Body of pancreas (tissue), 4 donors: ENCODE measurements at places on chromosomes 4 and X. TPM values are rescaled to one million over a fixed set of nuclear protein-coding genes. Genes with fewer than 3 reads are reported as not detected.

DNA sequence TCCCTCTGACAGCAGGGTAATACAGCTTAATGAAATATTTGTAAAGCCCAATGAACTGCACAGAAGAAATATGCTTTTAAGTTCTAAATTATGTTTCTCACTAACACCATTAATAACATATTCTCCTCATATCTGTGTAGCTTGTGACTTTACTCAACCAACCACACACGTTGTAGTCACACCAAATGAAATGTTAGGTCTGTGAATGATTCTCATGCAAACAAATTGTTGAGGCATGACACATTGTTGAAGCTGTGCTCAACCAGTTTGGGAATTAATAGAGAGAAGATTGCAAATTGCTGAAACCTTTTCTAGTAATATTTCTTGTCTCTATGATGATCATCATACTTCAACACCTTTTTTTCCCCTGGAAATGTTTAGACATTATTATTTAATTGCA, 645.9 kb downstream of the PCDH7 start:
- no peak overlapping the region for H3K4me3 ChIP-seq
- no peaks in the 10 kb centered on the region for H3K4me1 ChIP-seq
- no peaks in the 10 kb centered on the region for H3K36me3 ChIP-seq
- H3K27me3 ChIP-seq = no peaks in the 10 kb centered on the region
- no peak overlapping the region for H3K27ac ChIP-seq

DNA sequence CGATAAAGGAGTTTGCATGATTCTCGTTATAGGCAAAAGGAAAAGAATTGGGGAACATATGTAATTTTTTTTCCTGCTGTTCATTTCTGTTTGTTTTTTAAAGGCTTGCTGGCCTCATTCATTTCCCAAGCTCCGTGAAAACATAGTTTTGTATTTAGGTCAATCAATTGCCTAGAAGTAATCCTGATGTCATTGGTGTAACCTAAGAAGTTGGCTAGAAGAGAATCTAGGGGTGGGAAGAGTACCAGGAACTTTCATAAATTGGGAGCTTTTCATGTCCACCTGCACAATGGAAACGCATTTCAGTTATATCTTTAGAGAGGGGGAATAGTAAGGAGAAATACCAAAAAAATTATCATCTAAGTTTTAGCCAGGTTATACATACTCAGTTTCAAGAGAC, 3.8 kb downstream of the RAPGEF2 start:
- H3K27ac ChIP-seq = peak overlapping the region; percentile 39
- DNase-seq = no peak
- peaks cover 38% of the 10 kb centered on the region for H3K4me1 ChIP-seq
- no peaks in the 10 kb centered on the region for H3K27me3 ChIP-seq

DNA sequence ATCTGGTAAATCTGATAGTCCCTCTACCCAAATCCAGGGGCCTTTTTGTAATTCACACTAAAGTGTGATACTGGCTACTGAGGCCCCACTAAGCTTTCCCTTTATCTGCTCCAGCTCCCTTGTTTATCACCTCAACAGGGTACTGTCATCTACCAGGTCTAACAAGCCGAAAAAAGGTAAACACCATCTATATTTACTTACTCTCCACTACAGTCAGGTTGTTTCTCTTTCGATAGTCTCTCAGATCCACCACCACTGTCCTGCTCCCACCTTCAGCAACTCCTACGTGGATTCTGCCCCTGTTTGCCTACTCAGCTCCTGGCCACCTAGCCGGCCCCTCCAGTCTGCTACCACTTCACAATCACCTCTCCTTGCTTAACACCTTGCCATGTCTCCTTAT, 3.3 kb downstream of the ITIH6 start:
- H3K36me3 ChIP-seq = no peaks in the 10 kb centered on the region
- no peaks in the 10 kb centered on the region for H3K27me3 ChIP-seq
- DNase-seq = no peak
- H3K27ac ChIP-seq = no peak overlapping the region
- H3K4me3 ChIP-seq = no peak overlapping the region

GRCh38 chr4:15145709-15146108, 143.4 kb downstream of the CPEB2 start:
- H3K36me3 ChIP-seq = no peaks in the 10 kb centered on the region
- DNase-seq = no peak
- H3K4me1 ChIP-seq = peaks cover 12% of the 10 kb centered on the region
- no peaks in the 10 kb centered on the region for H3K27me3 ChIP-seq
- H3K27ac ChIP-seq = no peak overlapping the region
- no peak overlapping the region for H3K4me3 ChIP-seq

MAP3K15 gene
- total RNA-seq = 0.26 TPM

- H3K4me3 ChIP-seq = no peak overlapping the region
- no peak for DNase-seq
- H3K27me3 ChIP-seq = no peaks in the 10 kb centered on the region
- H3K36me3 ChIP-seq = no peaks in the 10 kb centered on the region
- no peak overlapping the region for H3K27ac ChIP-seq
- no peaks in the 10 kb centered on the region for H3K4me1 ChIP-seq
Measured at GRCh38 chr4:185370268-185370949, 25.3 kb downstream of the LRP2BP start.

GRCh38 chr4:84648863-84649647, 66.1 kb downstream of the CDS1 start:
- H3K36me3 ChIP-seq = no peaks in the 10 kb centered on the region
- no peak overlapping the region for H3K27ac ChIP-seq
- H3K4me3 ChIP-seq = no peak overlapping the region
- no peak for DNase-seq
- no peaks in the 10 kb centered on the region for H3K4me1 ChIP-seq

RNF128 gene
- 20.4 TPM for total RNA-seq

GRCh38 chrX:21831496-21831895, 7.9 kb upstream of the MBTPS2 start:
- no peaks in the 10 kb centered on the region for H3K4me1 ChIP-seq
- H3K27ac ChIP-seq = no peak overlapping the region
- no peaks in the 10 kb centered on the region for H3K27me3 ChIP-seq
- H3K36me3 ChIP-seq = no peaks in the 10 kb centered on the region
- no peak overlapping the region for H3K4me3 ChIP-seq

- no peak for DNase-seq
- H3K4me3 ChIP-seq = no peak overlapping the region
- no peaks in the 10 kb centered on the region for H3K36me3 ChIP-seq
Measured at GRCh38 chr4:74012130-74012529, 13.7 kb upstream of the CXCL5 start.

DNA sequence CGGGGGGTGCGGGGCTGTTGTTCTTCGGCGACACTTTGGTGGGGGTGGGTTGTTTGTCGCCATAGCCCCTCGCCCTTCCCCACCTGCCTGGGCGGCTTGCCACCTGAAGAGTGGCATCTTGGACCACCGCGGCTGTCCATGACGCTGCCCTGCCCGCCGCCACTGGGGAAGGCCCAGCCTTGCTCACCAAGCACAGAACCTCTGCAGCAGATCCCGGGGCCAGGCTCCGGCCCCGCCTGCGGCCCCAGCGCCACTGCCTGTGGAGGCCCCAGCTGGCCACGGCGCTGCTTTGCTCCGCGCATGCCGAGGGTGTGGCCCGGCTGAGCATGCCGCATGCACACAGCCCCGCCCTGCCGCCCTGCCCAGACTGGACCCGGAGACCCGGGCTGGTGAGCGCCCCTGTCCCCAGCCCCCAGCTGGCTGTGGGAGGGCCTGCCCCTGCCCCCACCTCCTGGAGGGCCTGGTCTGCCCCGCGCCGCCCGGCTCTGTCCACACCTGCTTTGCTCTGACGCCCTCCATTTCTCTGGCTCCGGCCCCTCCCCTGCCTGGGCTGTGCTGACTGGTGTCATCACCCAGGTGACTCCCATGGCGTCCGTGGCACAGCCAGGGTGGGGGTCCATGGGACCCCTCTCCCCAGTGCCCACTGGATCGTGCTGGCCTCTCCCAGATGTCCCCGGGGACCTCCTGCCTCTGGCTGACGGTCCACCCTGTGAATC, 5.3 kb downstream of the NAT8L start:
- H3K4me3 ChIP-seq = no peak overlapping the region
- no peak for DNase-seq
- peaks cover 26% of the 10 kb centered on the region for H3K4me1 ChIP-seq

GRCh38 chr4:159250751-159251325, 148.0 kb downstream of the RAPGEF2 start:
- DNase-seq = no peak
- H3K4me3 ChIP-seq = no peak overlapping the region
- no peaks in the 10 kb centered on the region for H3K36me3 ChIP-seq
- peaks cover 7% of the 10 kb centered on the region for H3K4me1 ChIP-seq

DNA sequence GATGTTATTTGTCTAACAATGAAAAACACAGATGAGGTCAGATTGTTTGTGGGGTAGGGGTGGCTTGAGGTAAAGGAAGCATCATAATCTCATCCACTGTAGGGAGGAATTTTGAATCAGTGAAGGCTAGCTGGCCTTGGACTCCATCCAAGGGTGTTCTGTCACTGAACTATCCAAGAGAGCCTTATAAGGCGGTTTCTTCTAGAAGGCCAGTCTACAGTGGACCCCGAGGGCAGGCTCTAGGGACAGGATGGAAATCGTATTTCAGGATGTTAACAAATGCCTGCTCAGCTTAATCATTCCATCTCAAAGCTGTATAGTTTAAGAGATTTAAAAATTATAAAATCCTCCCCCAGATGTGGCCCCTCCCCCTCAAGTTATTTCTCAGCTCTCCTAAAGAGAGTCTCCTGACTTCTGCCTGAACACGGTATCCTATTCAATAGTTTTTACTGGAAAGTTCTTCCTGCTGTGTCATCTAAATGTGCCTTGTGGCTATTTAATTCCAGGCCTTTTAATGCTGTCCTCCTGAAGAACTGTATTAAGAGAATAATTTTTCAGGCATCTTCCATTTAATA, 8.0 kb downstream of the IGFBP7 start:
- H3K4me3 ChIP-seq = no peak overlapping the region
- DNase-seq = peak; percentile 42
- peak overlapping the region; percentile 44 for H3K27ac ChIP-seq

- no peak overlapping the region for H3K4me3 ChIP-seq
- no peaks in the 10 kb centered on the region for H3K36me3 ChIP-seq
- H3K4me1 ChIP-seq = peaks cover 13% of the 10 kb centered on the region
- no peak overlapping the region for H3K27ac ChIP-seq
- no peaks in the 10 kb centered on the region for H3K27me3 ChIP-seq
- no peak for DNase-seq
Measured at GRCh38 chr4:99219479-99219878, 433 bp upstream of the ADH6 start.

GRCh38 chrX:7852166-7852565, 9.2 kb downstream of the VCX start:
- no peaks in the 10 kb centered on the region for H3K36me3 ChIP-seq
- H3K27me3 ChIP-seq = no peaks in the 10 kb centered on the region
- DNase-seq = no peak
- no peak overlapping the region for H3K27ac ChIP-seq
- no peak overlapping the region for H3K4me3 ChIP-seq

- H3K4me1 ChIP-seq = peaks cover 48% of the 10 kb centered on the region
- no peaks in the 10 kb centered on the region for H3K36me3 ChIP-seq
- DNase-seq = no peak
Measured at GRCh38 chr4:101283434-101283833, 63.9 kb downstream of the PPP3CA start.

PNMA5 gene
- not detected for total RNA-seq

PPEF2 gene
- total RNA-seq = not detected

DNA sequence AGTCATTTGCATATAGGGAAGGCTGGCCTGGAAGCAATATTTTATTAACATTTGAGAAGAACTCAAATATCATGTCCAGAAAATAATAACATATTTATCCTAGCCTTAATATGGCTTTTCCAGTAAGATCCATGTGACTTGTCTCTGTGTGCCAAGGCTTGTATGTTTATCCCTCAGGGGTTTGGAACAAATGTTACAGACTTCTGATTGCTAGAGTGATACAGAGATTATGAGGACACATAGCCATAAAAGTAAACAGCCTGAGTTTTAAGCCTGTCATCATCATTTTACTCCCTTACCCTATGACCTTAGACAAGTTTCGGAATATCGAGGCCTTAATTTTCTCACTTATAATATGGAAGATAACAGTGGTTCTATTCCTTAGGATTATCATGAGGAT, 338.1 kb downstream of the GPAT3 start:
- no peaks in the 10 kb centered on the region for H3K36me3 ChIP-seq
- DNase-seq = no peak
- H3K4me1 ChIP-seq = no peaks in the 10 kb centered on the region
- no peaks in the 10 kb centered on the region for H3K27me3 ChIP-seq
- no peak overlapping the region for H3K4me3 ChIP-seq
